ENCODE measurements at places on chromosomes 3 and 15. TPM values are rescaled to one million over a fixed set of nuclear protein-coding genes. Genes with fewer than 3 reads are reported as not detected.

The ASB14 gene
- 9.3 TPM for total RNA-seq

DNA sequence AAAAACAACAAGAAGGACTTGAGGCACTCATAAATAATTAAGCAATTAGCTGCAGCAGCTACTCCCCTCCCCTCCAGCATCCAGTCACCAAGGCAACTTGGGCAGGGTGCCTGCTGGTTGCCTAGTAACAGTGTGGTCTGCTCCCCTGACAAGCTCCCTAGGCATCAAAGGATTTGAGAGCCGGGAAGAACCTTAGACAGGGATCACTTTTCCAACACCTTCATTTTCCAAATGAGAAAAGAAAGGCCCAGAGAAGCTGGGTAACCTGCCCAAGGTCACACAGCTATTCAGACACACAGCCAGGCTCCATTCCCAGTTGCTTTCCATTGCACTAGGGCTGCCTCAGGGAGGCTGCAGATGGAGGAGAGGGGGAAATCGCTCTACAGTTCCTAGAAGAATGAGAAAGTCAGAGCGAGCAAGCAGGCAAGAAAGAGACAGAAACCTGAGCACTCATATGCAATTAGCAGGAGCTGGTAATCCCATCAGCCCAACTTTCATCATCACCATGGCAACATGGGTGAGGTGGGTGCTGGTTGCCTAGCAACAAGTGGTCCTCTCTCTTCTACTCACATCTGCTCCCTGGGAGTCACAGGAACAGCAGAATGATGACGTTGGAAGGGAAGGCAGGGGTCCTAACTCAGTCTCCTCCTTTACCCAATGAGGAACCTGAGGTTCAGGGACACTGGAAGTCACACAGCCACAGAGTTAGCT, 3.6 kb upstream of the EIF4E3 start:
- no peak for DNase-seq

- no peak for DNase-seq
These were observed 58.7 kb downstream of the RETNLB start for GRCh38 chr3:108698461-108698860.

GRCh38 chr3:44039006-44039405, 202.7 kb upstream of the TOPAZ1 start:
- DNase-seq = no peak

DNA sequence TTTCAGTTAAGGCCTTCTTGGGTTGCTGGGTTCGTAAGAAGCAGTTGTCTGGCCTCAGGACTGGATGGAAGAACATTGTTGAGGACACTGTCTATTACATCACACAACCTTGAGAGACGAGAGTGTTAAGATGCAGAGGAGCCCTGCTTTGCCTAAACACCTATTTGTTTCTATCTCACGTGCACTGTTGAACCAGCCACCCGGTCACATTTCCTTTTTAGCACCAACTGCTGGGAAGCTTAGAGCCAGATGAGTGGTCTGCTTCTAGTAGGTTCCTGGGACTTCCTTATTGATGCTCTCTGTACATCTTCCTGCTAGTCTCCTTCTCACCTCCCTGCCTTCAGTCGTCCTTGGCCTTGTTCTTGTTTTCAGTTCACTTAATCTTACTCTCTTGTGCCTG, 22.3 kb downstream of the CAND2 start:
- DNase-seq = no peak

DNA sequence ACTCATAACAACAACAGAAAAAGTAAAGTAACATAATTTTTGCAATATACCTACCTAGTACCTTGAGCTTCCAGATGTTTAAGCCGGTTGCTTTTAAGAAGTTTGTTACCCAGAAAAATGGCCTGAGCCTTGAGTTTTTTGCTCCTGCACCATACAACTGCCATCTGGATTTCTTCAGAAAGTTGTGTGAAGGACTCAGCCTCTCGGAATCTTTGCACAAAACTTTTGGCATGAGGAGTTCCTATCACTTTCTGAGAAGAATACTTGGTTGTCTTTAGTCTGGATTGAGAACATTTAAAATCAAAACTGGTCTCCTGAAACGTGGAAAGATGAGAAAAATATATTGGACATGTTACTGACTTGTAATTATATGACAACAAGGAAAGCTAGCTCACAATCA, 17.3 kb downstream of the GTPBP8 start:
- DNase-seq = no peak

The GOLGA6A gene
- not detected for total RNA-seq

- DNase-seq = no peak
These were observed 39.9 kb downstream of the TGFBR2 start for GRCh38 chr3:30646181-30646876.

The NR1I2 gene
- total RNA-seq = 0.25 TPM
